Activated CD8-positive, alpha-beta T cell treated with anti-CD3 and anti-CD28 coated beads, Interleukin-2, amount 10 ng/mL, durations not matched to agents 7 days and 5 days (primary cell): ENCODE measurements at places on chromosomes 12 and 14. TPM values are rescaled to one million over a fixed set of nuclear protein-coding genes. Genes with fewer than 3 reads are reported as not detected.

Gene OR6C2
- total RNA-seq: not detected

Gene GDF3
- total RNA-seq: not detected

Gene TTC9
- total RNA-seq: 14.8 TPM

Gene TNFAIP2
- 0.23 TPM for total RNA-seq

Gene UBE3B
- 34.1 TPM for total RNA-seq

Gene CCDC175
- total RNA-seq: not detected

Gene PDE3A
- not detected for total RNA-seq

Gene MANSC1
- total RNA-seq: not detected

Gene RIMBP2
- total RNA-seq: not detected

DNA sequence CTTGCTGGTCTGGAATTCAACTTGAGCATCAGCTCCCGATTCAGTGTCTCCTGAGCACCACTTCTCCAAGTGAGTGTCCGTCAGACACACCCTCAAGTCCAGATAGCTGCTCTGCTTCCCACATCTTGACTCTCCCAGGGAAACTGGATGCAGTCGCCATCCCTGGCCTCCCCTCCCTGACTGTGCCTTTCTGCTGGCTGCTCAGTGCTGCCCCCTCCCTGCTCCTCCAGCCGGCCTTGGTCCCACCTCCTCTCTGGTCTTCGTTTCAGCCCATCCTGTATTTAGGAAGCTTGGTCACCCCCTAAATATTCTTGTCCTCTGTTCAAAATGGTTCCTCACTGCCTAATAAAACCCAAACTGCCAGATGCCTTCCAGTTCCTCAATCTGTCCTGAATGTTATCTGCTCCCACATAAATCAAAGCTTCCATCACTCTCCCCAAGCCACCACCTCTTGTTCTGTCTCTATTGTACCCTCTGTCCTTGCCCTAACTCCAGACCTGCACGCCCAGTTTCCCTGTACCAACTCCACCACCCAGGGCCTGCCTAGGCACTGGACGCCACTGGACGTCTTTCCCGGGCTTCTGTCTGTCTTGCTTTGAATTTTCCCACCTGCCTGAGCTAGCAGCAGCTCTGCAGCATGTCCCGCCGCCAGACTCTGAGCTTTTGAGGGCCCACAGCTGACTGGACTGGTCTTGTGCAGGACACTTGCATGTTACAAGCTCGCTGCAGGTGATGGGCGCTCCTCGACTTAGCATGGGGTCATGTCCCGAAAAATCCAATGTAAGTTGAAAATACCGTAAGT lies 33.8 kb downstream of the CCDC92 start:
- H3K4me1 ChIP-seq: peaks cover 38% of the 10 kb centered on the region
- peak overlapping the region; percentile 16 for H3K4me3 ChIP-seq
- DNase-seq: no peak
- H3K27me3 ChIP-seq: no peaks in the 10 kb centered on the region
- peak overlapping the region; percentile 84 for H3K27ac ChIP-seq
- H3K36me3 ChIP-seq: peaks cover 19% of the 10 kb centered on the region

- DNase-seq: no peak
- H3K4me1 ChIP-seq: peaks cover 12% of the 10 kb centered on the region
- no peaks in the 10 kb centered on the region for H3K36me3 ChIP-seq
- H3K27me3 ChIP-seq: no peaks in the 10 kb centered on the region
These were observed 293.0 kb downstream of the BTG1 start for GRCh38 chr12:91852634-91853033.

DNA sequence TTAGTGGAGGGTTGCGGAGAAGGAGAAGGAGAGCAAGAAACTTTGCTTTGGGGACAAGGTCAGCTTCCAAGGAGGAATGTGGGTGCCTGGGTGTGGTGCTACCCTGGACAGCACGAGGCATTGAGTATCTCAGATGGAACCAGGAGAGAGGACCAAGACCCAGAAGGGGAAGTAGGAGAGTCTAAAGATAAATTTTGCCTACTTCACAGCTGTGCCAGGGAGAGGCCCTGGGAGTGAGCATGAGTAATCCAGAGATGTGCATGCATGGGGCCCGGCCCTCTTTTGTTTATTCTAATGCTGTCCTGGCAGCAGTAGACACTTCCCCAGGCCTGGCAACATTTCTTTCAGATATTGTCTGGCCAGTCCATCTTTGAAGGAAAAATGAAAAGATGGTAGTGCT lies 49.5 kb upstream of the GNPNAT1 start:
- DNase-seq: no peak
- H3K4me3 ChIP-seq: no peak overlapping the region
- no peaks in the 10 kb centered on the region for H3K36me3 ChIP-seq
- H3K27me3 ChIP-seq: peaks cover 2% of the 10 kb centered on the region
- no peak overlapping the region for H3K27ac ChIP-seq

DNA sequence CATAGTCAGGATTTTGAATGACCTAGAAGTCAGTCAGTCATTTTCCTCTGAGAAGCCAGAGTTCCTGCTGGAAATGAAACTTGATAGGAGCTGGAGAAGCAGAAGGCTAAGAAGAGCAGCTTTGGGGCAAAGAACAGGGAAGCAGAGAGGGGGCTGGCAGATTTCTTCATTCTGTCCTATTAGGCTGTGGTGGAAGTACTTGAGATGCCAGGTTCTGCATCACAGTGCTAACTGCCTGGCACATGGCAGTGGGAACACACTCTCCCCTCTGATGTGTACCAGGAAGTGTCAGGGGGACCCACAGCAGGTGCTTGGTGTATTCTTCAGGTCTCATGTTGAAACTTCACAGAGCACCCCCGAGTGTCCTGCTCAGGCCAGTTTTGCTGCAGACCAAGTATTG lies 61.0 kb downstream of the SUSD6 start:
- no peak for DNase-seq
- H3K27ac ChIP-seq: no peak overlapping the region
- H3K27me3 ChIP-seq: no peaks in the 10 kb centered on the region
- H3K4me1 ChIP-seq: peaks cover 87% of the 10 kb centered on the region
- H3K36me3 ChIP-seq: peaks cover 31% of the 10 kb centered on the region
- no peak overlapping the region for H3K4me3 ChIP-seq

DNA sequence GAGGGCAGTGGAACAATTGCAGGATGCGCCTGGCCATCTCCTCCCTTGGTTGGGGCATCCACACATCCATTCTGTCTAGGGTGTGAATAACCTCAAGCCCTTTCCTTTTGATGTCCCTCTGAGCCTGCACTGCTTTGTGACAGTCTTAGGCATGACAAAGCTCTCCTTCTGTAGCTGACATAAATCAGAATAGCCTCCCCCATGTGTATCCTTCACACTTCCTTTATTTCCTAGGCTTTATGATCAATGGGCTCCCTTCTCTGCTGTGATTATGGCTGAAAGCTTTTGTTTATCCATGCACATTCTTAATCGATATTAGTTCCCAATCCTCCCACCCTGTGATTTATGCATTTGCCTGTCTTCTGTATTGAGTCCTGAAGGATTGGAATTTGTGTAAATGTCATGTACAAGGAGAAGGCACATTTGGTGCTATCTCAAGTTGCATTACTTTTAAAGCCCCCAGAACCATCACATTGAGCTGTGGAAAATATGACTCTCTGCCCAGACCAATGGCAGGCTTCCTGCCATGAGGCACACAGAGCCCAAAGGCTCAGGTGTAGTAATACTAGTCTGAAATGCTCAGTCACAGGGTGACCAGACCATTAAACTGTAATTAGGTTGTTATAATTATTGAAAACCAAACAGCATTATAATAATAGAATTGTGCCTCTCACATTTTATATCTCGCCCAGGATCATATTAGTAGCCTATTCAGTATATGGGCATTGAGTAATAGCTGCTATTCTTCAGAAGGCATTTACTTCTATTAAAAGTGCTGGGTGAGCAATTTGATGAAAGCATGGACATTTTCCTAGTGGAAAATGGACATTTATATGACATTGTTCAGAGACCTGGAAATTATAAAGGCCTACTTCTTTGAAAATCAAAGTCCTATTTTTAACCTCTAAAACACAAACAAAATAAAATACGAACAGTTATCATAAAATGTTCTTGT lies 14.0 kb downstream of the EMP1 start:
- no peak overlapping the region for H3K27ac ChIP-seq
- H3K36me3 ChIP-seq: no peaks in the 10 kb centered on the region
- no peak overlapping the region for H3K4me3 ChIP-seq
- peaks cover 60% of the 10 kb centered on the region for H3K4me1 ChIP-seq

- no peak overlapping the region for H3K4me3 ChIP-seq
- no peaks in the 10 kb centered on the region for H3K27me3 ChIP-seq
These were observed 241.5 kb upstream of the FBXO33 start for GRCh38 chr14:39673734-39674133.

DNA sequence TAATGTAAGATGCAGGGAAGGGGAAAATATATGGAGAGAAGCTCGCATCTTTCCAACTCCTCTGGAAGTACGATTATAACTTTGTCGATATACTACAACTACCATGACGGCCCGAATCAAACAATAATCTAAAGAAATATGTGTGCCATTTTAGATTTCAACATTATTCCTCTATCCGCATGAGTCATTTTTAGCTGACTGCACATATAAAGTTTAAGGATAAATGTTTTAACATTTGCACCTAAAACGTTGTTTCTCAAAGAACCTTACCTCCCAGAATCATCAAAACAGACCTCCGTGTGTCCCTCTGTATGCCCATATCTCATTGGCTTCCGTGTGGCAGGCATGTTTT lies 482 bp downstream of the WDHD1 start:
- H3K36me3 ChIP-seq: peaks cover 44% of the 10 kb centered on the region
- no peak for DNase-seq
- H3K4me3 ChIP-seq: peak overlapping the region; percentile 96
- no peaks in the 10 kb centered on the region for H3K27me3 ChIP-seq
- peaks cover 50% of the 10 kb centered on the region for H3K4me1 ChIP-seq
- H3K27ac ChIP-seq: peak overlapping the region; percentile 96

- H3K4me3 ChIP-seq: no peak overlapping the region
- H3K4me1 ChIP-seq: peaks cover 22% of the 10 kb centered on the region
- peaks cover 36% of the 10 kb centered on the region for H3K36me3 ChIP-seq
These were observed 22.6 kb downstream of the CBX5 start for GRCh38 chr12:54257332-54257731.

DNA sequence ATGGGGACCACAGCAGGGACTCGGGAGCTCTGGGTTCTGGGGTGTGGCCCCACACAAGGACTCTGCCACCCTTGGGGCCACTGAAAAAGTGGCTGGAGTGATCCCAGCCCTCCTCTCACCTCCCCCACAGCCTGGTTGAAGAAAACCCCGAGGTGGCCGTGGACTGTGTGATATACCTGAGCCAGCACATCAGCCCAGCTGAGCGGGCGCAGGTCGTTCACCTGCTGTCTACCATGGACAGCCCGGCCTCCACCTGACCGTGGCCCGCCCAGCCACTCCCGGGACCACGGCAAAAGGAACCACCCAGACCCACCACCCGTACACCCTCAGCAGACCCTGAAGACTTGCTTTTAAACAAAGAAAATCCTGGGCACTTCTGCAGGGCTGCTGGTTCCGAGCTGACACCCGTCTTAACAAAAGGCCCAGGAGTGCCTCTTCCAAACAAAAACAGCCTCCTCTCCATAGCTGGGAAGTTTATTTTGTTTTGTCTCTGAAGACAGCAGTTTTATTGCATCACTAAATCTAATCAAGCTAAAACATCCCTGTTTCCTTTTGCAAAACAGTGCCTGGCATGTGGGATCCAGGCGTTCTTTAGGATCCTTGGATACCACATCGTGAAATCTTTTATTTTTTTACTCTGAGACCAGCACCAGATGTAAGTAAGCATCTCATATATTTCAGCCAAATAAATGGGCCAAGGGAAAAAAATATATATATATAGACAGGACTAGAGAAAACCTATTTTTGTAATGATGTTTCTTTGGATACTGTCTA lies 42.8 kb downstream of the FOXN4 start:
- H3K27ac ChIP-seq: no peak overlapping the region
- H3K36me3 ChIP-seq: peaks cover 3% of the 10 kb centered on the region
- no peak overlapping the region for H3K4me3 ChIP-seq
- no peaks in the 10 kb centered on the region for H3K4me1 ChIP-seq

DNA sequence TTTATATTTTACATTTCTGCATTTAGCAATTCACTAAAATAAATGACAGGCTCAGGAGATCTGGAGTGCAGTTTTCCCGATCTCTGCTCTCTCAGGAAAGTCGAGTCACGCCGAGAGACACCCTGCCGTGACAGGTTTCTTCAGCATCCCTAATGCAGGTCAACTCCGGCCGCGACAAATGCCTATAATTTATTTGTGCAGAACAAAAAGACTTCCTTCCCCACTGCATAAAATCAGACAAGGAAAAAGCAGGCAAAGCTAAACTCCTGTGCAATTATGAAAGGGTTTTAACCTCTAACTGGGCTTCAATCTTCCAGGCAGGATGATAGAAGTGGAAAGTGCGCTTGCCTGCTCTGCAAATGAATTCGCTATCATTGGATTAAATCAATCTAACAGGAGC lies 28.1 kb downstream of the SPRING1 start:
- peaks cover 19% of the 10 kb centered on the region for H3K27me3 ChIP-seq
- H3K36me3 ChIP-seq: peaks cover 12% of the 10 kb centered on the region
- H3K27ac ChIP-seq: no peak overlapping the region
- no peak for DNase-seq

- H3K36me3 ChIP-seq: no peaks in the 10 kb centered on the region
- H3K4me1 ChIP-seq: no peaks in the 10 kb centered on the region
- H3K27me3 ChIP-seq: peaks cover 15% of the 10 kb centered on the region
- no peak overlapping the region for H3K4me3 ChIP-seq
- DNase-seq: no peak
- H3K27ac ChIP-seq: no peak overlapping the region
These were observed 90.0 kb upstream of the SLC38A4 start for GRCh38 chr12:46915836-46916235.

DNA sequence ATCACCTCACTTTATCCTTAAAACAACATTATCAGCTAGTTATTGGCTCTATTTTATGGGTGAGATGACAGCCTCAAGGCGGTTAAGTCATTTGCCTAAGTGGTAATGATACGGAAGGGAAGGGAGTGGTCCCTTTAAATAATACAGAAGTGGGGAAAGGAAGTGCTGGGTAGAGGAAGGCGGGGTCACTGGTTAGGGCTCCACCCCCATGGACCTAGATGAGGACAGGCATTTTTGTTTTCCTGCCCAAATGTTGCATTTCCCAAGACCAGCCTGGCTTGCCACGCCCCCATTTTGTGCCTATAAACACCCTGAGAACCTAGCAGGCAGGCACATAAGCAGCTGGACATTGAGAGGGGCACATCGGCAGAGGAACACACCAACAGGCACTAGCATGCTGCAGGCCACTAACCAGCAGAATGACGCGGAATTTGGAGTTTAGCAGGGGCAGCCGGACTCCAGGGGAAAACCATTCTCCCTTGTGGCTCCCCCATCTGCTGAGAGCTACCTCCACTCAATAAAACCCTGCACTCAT lies 100.9 kb downstream of the EPS8 start:
- no peak overlapping the region for H3K27ac ChIP-seq
- peaks cover 32% of the 10 kb centered on the region for H3K27me3 ChIP-seq
- H3K4me3 ChIP-seq: no peak overlapping the region
- H3K36me3 ChIP-seq: no peaks in the 10 kb centered on the region

- DNase-seq: no peak
- no peaks in the 10 kb centered on the region for H3K4me1 ChIP-seq
- H3K4me3 ChIP-seq: no peak overlapping the region
- H3K27ac ChIP-seq: no peak overlapping the region
- no peaks in the 10 kb centered on the region for H3K36me3 ChIP-seq
These were observed 279.9 kb upstream of the FAR2 start for GRCh38 chr12:28869197-28869596.

DNA sequence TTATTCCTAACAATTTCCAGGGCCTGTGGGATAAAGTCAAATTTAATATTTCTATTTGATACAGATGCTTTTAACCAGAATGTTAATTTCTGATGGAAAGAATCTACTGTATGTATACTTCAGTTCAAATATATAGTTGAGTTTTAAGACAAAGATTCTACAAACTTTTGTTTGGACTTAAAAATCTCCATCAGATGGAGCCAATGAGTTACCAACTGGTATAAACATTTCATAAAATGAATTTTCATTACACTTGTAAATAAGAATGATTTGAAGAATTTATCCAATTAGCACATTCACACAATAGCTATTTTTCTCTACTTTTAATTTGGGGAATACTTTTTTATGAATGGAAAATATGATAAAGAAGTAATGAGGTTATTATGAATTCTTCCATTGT lies 425.2 kb upstream of the MIS18BP1 start:
- no peaks in the 10 kb centered on the region for H3K36me3 ChIP-seq
- no peaks in the 10 kb centered on the region for H3K27me3 ChIP-seq
- no peaks in the 10 kb centered on the region for H3K4me1 ChIP-seq
- no peak for DNase-seq
